ENCODE measurements at places on chromosomes 1 and 21.

DNA sequence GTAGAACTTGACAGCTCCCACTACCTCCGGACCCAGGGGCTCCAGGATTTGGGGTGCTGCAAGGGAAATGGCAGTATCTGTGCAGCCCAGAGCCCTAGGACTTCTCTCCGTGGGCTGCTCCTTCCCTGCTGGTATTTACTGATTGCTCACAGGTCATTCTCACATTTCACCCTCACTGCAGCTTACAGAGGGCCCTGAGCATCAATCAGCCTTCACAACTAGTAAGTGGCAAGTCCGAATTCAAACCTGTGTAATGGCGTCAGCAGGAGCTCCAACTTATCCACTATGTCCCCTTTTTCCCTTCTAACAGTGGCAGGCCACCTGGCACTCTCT, 32.4 kb downstream of the PIK3C2B start:
- DNase-seq, result no peak

DNA sequence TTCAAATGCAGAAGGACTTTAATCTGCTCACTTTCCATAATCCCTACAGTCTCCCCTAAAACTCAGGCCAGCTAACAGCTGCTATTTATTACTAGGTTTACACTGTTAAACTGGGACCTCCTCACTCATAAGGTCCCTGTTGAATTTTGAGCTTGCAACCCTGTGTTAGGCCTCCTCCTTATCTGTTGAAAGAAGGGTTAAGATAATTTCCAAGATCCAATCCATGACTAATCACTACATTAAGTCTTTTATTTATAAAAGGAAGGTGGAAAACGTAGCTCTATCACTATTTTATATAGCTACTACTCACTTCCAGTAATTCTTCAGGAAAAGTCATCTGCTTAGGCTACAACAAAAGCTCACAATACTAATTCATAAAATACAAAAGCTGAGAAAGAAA, 79.5 kb downstream of the EVI5 start:
- no peak for DNase-seq

DNA sequence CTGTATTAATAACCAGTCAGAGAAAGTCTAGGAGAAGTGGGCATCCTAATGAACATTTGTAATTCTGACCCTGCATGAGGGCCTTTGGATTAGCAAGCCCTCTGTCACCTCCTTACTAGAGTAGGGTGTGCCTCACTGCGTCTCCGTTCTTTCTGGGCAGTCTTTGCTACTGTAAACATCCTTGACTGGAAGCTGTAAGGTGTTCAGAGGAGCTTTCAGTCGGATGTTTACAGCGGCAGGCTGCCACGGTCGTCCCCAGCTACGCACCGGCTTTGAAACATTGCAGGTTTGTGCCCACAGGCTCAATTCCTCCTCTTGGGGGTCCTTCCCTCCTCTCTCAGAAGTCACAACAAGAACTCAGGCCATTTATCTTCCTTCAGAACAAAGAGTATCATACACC, 29.4 kb upstream of the KCNQ4 start:
- DNase-seq, result no peak

GRCh38 chr1:243727503-243728203, 122.4 kb downstream of the AKT3 start:
- no peak for DNase-seq

DNA sequence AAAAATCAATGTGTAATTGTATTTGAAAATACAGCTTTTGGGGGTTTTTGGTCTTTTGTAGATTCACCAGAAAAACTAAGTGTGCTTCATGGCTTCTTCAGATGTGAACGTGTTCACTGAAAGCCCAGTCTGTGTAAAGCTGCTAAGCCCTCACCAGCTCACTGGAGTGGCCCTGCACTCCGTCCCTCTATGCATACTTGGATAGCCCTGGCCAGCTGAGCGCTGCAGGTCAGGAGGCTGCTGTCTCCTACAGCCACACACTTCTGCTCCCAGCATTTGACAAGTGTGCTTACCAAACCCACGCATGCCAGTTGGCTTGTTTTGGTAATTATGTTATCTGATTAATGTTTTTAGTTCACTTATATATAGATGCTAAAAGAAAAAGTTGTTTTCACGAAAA, 163.5 kb downstream of the TLR5 start:
- DNase-seq, result no peak

GRCh38 chr1:22861764-22862440, 110.8 kb downstream of the LACTBL1 start:
- no peak for DNase-seq

GRCh38 chr1:224622831-224623230, 6.7 kb downstream of the CNIH3 start:
- DNase-seq, result no peak

- DNase-seq, result no peak
Observed at GRCh38 chr1:207288315-207288714, 33.2 kb upstream of the CD55 start.

Data from T-helper 17 cell (primary cell).